ENCODE measurements at places on chromosomes 16 and 17. TPM values are rescaled to one million over a fixed set of nuclear protein-coding genes. Genes with fewer than 3 reads are reported as not detected.

FOXN1 gene
- total RNA-seq, result not detected

CMTM1 gene
- total RNA-seq, result 2.7 TPM

PRSS8 gene
- not detected for total RNA-seq

FOXC2 gene
- total RNA-seq, result 8.1 TPM

CACNG4 gene
- total RNA-seq, result not detected

RNF222 gene
- not detected for total RNA-seq
